ENCODE measurements at places on chromosomes 11 and 22.
A peak's percentile ranks its signal among the peaks of the same experiment; 100 is the strongest.

DNA sequence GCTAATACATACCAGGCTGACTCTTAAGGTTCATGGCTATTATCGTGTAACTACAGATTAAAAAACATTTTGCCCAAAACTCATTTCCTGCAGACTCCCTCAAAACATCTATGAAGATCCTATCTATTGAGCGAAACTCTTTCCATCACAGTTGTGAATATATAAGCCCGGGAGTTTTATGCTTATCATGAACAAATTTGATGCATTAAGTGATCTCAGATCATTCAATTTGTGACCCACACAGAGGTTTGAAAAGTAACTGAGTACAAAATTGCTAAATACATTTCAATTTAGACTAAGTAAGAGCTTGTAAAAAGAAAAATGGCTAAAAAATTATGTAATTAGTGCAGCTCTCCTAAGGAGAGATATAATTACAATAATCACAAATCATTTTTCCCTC lies 1228.8 kb upstream of the TENM4 start:
- no peak for DNase-seq

- DNase-seq = no peak
These were observed 350.7 kb downstream of the LARGE1 start for GRCh38 chr22:33569559-33569958.

DNA sequence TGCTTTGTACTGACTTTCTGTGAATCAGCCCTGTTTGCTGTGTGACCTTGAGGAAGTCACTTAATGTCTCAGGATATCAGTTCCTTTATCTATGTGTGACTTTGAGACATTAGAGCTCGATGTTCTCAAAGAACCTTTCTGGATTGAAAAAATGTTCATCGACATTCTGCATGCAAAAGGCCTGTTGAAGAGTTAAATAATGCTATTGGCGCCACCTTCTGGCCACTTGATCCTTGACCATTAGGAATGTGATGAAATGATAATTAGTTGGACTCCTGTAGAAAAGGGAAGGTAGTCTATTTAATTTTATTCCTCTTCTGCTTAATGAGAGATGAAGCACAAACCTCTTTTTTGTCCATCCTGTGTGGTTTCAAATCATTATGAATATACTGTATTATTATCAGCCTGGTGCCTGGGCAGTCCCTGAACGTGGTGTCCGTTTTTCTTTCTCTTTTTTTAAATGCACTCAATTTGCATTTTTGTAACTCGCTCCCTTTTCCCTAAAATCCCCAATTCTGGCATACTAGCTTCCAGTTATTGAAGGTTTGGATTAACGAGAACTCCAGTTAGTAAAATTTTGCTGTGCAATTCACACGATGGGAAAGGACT lies 20.7 kb downstream of the ELF5 start:
- DNase-seq = peak; percentile 62

DNA sequence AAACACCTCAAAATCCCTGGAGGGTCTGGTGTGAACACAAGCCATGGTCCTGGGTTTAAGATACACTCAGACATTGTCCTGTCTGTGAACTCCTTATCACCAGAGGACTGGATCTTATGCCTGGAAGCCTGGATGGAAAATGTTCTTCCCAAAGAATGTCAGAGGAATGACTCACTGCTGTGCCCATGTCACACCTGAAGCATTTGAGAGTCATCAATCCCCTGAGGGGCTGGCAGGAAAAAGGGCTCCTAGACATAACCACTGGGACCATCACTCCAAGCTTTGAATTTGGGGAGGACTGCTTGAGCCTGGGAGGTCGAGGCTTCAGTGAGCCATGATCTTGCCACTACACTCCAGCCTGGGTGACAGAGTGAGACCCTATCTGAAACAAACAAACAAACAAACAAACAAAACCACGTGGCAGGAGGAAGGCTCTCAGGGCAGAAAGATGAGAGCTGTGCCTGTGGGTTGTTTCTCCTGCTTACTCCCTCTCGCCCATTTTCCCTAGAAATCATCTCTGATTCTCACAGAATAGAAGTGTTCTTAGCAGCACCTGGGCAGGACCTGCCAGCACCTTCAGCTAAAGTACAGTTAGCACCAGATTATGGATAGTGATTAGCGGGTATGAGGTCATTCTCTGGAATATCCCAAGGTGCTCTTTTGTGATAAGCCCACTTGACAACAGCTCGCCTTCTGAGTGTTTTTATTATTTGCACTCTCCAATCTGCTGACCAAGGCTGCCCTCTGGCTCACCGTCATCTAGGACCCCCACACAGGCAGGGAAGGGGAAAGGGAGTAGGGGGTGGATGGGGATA lies 11.9 kb upstream of the PRG2 start:
- peak; percentile 13 for DNase-seq

GRCh38 chr22:49953027-49953679 lies 7.4 kb upstream of the PIM3 start:
- no peak for DNase-seq

DNA sequence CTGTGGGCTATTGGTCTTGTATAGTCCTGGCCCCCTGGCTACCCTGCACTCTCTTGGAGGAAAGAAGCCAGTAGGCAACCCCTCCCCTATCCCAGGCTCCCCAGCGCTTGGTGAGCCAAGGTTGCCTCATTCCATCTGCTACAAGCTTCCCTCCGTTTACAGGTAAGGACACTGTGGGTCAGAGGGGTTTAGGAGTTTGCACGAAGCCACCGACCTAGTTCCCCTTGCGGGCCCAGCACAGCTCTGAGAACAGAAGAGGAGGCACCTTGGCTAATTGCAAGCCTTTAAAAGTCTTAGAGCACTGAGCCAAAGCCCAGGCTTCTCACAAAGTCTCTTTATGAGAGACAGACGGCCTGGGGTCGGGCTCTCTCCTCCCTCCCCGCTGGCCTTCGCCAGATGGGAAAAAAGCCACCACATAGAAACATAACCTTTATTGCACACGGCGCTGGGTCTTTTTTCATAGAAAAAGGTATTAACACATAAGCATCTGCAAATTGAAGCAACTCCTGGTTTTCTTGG lies 99.8 kb downstream of the CEP164 start:
- no peak for DNase-seq

- no peak for DNase-seq
These were observed 235.9 kb downstream of the TBC1D22A start for GRCh38 chr22:46998331-46998730.

GRCh38 chr11:44226945-44227344 lies 83.0 kb downstream of the ALX4 start:
- no peak for DNase-seq

DNA sequence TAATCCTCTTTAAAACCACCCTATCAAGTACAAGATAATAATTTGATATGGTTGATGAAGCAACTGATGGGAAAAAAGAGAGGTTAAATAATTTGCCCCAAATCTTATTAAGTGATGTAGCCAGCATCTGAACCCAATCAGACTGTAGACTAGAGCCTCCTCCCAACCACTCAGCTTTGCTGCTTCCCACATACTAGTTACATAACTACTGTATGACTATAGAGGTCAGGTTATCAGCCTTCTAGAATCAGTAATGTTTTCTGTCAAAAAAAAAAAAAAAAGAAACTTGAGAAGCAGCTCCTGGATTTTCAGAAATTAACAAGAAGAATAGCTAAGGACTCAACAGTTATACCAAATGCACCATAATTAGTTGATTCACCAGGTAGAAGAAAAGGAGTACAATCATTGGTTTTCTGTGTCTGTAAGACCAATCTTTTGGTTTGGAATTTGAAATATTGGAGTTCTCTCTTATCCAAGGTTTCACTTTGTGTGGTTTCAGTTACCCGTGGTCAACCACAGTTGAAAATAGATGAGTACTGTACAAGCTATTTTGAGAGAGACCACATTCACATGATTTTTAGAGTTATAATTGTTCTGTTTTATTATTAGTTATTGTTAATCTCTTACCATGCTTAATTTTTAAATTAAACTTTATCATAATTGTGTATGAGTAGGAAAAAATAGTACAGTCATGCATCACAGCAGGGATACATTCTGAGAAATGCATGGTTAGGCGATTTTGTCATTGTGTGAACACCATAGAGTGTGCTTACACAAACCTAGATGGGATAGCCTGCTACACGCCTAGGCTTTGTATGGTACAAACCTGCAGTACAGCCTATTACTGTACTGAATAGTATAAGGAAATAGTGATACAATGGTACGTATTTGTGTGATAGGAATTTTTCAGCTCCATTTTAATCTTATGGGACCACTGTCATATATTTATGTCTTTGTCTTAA lies 72.2 kb downstream of the PDHX start:
- no peak for DNase-seq

- DNase-seq = no peak
These were observed 1642.2 kb downstream of the LRRC4C start for GRCh38 chr11:39817241-39817640.

- DNase-seq = peak; percentile 52
These were observed 37.8 kb downstream of the STIM1 start for GRCh38 chr11:3893311-3893710.

GRCh38 chr11:102109896-102110760 lies at the start of gene YAP1:
Gene YAP1, plus strand, starts transcription at chr11:102110447. Its CDS starts 402 bp downstream, at chr11:102110849.
- no peak for DNase-seq

DNA sequence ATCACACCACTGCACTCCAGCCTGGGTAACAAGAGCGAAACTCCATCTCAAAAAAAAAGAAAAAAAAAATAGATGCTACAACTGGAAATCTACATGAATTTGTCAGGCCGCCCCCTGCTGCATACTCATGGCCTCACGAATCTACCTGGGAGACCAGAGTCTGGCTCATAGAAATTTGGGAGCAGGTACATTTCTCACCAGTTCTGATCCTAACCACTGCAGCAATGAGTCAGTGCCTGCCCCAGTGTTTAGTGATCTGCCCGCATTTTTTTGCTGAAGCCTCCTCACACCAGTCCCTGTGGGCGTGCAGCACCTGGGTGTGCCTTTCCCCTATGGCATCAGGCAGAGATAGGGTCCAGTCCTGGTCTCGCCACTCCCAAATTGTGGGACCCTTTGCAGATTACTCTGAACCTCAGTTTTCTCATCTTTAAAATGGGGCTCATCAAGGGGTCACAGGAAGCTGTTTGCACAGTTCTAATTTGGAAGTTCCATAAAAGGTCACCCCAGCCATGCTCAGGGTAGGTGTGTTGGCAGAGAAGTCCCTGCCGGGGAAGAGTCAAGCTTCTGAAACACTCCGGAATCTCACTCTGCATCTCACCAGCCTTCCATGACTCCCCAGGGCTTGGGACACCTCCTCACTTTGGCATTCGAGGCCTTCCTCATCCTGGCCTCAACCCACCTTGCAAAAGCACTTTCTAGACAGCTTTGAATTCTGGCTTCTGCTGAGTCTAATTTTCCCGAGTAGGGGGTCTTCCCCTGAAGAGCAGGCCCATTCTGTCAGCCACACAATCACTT lies 39.3 kb upstream of the LINC01488 start:
- peak; percentile 53 for DNase-seq

DNA sequence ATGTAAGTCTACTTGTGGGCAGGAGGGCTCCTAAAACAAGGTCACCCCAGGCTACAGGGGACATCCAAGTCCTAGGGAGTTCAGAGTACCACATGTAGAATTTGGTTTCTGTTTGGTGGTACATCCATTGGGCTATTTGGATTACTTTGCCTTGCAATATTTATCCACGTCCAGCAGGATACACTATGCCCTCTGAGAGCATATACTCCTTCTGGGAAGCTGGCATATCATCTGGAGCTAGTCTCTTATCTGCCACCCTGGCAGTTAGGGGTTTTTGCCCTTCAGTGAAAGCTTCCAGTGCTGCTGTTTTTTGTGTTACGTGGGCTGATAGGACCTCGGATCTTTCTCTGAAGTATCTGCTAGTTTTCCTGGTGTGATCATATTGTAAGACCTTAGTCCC lies 7.3 kb downstream of the LMO2 start:
- no peak for DNase-seq

- no peak for DNase-seq
These were observed 56.7 kb downstream of the AMBRA1 start for GRCh38 chr11:46537121-46537520.

DNA sequence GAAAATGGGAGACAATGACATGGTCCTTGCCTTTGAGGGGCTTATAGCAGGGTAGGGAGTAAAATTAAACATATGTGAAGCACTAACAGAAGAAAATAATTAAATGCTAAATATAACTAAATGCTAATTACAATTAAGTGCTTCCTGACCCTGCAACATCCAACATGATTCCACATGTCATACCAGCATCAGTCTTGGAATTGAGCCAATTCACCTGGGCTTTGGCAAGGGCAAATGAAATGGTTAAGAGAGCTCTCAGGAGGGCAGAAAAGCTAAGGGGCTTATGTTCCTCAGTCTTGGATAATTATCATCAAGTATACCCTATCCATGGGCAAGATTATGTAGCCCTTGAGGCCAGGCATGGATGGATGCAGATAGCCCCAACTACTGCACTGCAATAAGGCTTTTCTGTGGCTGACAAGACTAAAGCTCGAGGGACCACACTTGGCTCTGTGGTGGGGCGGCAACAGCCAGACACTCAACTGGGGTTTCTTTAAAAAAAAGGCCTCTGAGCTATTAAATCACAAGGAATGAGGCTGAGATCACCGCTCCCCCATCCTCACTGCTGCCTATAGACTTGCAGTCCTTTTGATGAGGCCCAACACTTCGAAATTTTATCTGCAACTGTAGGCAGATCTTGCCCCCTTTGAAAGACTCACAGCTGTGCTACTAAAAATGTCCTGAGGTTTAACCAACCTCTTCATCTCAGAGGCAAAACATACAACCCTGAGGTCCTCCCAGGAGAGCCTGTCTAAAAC lies 39.0 kb downstream of the IL18BP start:
- DNase-seq = no peak

- no peak for DNase-seq
These were observed 18.2 kb downstream of the CALCB start for GRCh38 chr11:15091625-15092024.

DNA sequence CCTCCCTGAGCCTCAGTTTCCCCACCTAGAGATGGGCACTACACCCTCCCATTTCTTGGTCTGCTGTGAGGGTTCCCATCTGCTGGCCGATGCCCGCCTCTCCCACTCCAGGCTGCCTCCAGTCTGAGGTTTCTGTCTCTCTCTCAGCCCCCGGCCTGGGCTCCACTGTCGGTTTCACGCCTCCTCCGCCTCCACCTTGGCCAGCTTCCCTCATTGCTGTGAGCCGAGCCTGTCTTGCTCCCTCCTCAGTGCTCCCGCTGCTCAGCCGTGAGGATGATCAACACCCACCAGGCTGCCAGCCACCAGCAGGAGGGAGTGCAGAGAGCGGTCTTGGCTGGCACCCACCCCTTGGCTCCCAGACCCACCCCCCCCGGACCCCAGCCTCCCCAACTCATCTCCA lies 61.0 kb downstream of the CYTH4 start:
- no peak for DNase-seq

DNA sequence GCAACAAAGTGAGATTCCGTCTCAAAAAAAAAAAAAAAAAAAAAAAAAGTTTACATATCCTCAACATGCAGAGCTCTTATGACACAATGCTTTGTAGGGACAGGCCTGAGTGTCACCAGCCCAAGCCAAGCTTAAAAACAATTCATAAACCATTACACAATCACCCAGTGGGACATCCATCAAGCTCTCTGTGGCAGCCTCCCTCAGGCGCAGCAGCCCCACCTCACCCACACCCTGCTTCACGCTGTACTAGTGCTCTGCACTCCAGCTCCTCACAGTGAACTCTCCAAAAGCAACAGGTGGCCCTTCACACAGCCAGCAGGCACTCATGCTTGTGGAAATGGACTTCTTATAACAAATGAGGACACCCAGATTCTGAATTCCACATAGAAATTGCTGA lies 3.5 kb upstream of the FOXRED2 start:
- DNase-seq = no peak
